ENCODE measurements at places on chromosomes 11 and 22. TPM values are rescaled to one million over a fixed set of nuclear protein-coding genes. Genes with fewer than 3 reads are reported as not detected.

DNA sequence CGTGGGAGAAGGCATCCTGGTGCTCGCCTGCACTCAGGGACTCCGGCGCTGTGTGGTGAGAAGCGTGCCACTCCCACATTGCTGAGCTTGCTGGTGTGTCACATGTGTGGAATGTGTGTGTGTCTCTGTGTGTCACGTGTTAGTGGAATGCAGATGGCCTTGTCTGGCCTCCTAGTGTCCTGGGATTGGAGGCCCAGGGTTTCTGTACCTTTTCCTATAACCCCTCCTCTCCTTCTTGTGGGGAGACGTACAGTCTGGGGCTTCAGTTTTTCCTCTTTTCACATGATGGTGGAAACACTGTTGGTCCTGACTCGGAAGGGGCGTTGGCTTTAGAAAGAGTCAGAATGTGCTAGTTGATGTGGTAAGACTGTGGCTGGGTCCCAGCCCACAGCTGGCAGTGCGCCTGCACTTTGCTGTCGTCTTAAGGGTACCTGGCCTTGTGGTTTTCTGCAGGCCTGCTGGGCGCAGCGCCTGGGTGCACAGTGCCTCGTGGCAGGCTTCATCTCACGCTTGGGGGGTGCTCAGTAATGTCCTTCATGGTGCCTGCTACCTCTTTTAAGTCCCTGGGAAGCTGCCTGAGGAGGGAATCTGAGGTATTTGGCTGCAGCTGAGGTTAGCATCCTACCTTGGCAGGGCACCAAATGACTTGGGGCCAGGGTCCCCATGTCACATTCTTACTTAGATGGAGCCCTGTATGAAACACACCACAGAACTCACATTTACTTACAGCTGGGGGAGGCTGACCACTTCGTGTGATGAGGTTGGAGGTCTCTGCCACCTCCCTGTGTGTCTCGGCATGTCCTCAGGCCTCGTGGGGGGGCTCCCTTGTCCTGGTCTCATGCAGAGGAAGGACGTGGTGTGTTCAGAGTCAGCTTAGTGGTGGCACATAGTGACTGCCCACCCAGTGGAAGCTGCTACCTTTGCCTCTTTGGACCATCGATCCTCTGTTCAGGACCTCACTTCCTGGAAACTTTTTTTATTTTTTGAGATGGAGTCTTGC lies 61.9 kb downstream of the MED15 start:
- peak; percentile 98 for DNase-seq
- peak overlapping the region; percentile 91 for H3K27ac ChIP-seq
- peaks cover 47% of the 10 kb centered on the region for H3K4me1 ChIP-seq

DNA sequence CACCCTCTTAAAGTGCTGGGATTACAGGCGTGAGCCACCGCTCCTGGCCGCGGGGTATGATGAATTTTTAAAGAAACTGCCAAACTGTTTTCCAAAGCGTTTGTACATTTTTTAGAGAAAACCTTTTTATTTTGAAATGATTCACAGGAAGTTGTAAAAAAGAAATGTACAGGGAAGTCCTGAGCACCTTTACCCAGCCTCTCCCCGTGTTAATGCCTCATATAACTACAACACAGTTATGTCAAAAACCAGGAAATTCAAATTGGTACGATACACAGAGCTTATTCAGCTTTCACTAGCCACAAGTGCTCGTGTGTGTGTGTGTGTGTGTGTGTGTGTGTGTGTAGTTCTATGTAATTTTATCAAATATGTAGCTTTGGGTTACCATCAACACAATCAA lies 7.0 kb upstream of the FAM118A start:
- DNase-seq, result no peak
- H3K36me3 ChIP-seq, result no peaks in the 10 kb centered on the region
- peaks cover 11% of the 10 kb centered on the region for H3K4me1 ChIP-seq
- H3K27ac ChIP-seq, result no peak overlapping the region
- H3K27me3 ChIP-seq, result no peaks in the 10 kb centered on the region

Gene P2RX3
- not detected for total RNA-seq

DNA sequence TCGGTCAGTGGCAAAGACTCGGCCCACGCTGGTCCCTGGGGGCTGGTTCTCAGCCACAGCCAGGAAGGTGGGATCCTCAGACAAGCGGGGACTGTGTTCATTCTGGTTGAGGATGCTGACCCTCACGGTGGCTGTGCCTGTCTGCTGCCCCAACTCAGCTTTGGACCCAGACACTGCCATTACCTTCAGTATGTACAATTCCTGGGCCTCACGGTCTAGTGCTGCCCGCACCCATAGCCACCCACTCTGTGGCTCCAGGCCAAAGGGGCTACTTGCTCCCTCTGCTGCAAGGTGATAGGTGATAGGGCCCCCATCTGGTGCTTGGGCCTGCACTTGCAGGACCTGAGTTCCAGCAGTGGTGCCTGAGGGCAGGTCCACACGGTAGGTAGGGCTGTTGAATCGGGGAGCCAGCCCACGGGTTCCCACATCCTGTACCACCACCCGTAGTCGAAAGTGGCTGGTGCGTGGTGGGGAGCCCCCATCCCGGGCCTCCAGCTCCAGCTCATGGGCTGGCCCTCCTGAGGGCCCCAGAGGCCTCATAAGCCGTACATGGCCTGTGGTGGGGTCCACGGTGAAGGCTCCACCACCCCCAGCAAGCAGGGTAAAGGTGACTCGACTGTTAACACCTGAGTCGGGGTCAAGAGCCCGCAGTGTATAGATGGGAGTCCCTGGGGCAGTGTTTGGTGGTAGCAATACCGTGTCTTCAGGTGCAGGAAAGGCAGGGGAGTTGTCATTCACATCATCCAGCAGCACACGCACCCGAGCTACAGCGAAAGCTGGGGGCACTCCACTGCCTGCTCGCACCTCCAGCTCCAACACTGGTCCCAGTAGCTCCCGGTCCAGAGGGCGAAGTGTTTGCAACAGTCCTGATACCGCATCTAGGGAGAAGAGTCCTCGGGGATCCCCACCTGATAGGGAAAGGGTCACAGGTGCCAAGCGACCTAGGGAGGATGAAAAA lies 13.2 kb upstream of the TPP1 start:
- peak; percentile 68 for DNase-seq
- no peak overlapping the region for H3K27ac ChIP-seq
- H3K4me3 ChIP-seq, result no peak overlapping the region
- no peaks in the 10 kb centered on the region for H3K27me3 ChIP-seq
- H3K36me3 ChIP-seq, result no peaks in the 10 kb centered on the region
- H3K4me1 ChIP-seq, result peaks cover 8% of the 10 kb centered on the region

Gene CBLIF
- total RNA-seq, result not detected

Gene OVOL1
- total RNA-seq, result not detected

GRCh38 chr22:49524362-49524761 lies 303.3 kb downstream of the BRD1 start:
- H3K27ac ChIP-seq, result no peak overlapping the region
- no peaks in the 10 kb centered on the region for H3K27me3 ChIP-seq
- no peak overlapping the region for H3K4me3 ChIP-seq
- no peaks in the 10 kb centered on the region for H3K36me3 ChIP-seq
- peak; percentile 17 for DNase-seq

GRCh38 chr11:21969841-21970240 lies 223.0 kb upstream of the ANO5 start:
- no peaks in the 10 kb centered on the region for H3K4me1 ChIP-seq
- H3K4me3 ChIP-seq, result no peak overlapping the region
- no peak overlapping the region for H3K27ac ChIP-seq
- no peaks in the 10 kb centered on the region for H3K36me3 ChIP-seq
- no peak for DNase-seq
- H3K27me3 ChIP-seq, result no peaks in the 10 kb centered on the region

DNA sequence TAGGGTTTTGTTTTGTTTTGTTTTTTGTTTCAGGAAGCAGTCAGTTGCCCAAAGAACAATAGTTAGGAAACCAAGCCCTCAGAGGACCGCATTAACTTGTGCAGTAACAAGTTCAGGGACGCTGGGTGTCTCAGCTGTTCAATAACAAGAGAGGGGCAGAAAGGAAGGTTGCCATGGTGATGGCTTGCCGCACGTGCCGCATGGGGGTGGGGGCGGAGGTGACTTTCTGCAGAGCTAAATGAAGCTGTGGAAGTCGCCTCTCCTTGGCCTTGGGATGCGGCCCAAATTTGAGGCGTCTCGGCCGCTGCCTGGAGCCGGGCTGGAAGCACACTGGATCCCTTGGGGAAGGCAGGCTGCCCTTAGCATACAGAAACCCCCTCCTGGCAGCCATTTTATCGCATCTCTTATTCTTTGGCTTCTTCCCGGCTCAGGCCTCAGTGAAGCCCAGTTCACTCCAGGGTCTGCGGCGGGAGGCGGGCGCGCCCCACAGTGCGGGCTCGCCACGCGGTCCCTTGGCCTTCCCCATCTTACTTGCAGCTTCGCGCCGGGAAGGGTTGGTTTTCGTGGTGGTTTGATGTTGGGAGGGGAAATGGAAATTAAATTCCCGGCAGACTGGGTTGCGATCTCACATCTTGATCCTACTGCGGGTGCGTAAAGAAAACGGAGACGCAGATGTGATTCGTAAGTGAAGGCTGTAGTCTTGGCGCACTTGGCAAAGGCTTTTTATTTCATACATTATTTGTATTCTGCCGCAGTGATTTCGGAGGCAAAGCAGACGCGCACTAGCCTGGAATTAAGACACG lies 94.3 kb downstream of the SLC17A6 start:
- DNase-seq, result no peak
- H3K27me3 ChIP-seq, result no peaks in the 10 kb centered on the region
- no peaks in the 10 kb centered on the region for H3K36me3 ChIP-seq
- no peaks in the 10 kb centered on the region for H3K4me1 ChIP-seq

DNA sequence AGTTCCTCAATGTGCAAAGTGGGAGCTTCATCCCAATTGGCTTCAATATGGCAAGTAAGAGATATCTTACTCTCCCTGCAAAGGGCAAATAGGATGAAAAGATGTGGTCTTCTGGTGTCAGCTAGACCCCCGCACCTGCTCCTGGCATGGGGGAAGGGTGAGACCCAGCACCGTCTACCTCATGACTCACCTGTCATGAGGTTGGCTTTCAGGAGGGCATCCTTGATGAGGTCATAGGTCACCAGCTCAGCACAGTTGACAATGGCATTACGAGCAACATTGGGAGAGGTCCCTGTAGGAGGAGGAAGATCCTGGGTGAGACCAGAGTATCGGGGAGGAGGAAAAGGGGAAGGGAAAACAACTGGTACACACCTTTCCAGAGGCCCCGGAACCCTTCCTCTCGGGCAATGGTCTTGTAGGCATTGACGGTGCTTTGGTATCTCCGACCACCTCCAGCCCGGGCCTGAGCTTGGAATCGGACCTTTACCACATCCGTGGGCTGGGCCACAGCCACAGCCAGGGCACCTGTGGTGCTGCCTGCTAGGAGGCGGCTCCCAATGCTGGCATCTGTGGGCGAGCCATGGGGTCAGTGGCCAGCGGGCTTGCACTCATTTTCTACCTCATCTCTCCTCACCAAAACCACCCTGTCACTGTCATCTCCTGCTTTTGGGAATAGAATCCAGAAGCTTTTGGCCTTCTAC lies 6.0 kb downstream of the UCP2 start:
- H3K27ac ChIP-seq, result no peak overlapping the region
- no peak for DNase-seq
- H3K4me3 ChIP-seq, result no peak overlapping the region
- H3K27me3 ChIP-seq, result no peaks in the 10 kb centered on the region

GRCh38 chr22:37122598-37123180 lies 13.2 kb upstream of the TMPRSS6 start:
- H3K4me1 ChIP-seq, result no peaks in the 10 kb centered on the region
- no peak overlapping the region for H3K4me3 ChIP-seq
- H3K27ac ChIP-seq, result no peak overlapping the region
- H3K27me3 ChIP-seq, result peaks cover 5% of the 10 kb centered on the region
- no peaks in the 10 kb centered on the region for H3K36me3 ChIP-seq

DNA sequence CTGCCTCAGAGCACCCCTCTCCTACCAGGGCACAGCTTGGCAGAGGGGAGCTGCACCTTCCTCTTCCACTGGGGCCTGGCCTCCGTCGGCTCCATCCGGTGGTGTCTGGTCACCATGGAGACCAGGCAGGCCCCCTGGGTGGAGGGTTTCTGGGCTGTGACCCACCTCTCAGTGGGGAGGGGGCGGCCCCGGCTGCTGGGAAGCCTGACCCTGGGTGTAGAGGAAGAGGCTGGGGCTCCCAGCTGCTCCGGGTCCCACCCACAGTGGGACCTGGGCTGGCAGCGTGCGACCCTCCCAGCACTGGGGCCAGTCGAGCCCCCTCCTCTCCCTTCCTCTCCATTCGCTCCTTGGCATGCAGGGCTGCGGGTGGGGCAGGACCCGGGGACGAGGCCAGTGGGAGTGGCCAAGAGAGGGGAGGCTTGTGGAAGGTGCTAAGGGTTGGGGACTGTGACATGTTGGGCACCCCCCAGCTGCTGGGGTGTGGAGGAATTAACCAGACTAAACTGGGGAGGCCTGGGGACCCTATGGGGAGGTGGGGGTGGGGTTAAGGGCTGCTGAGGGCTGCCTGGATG lies 46.8 kb downstream of the BRSK2 start:
- H3K27me3 ChIP-seq, result no peaks in the 10 kb centered on the region
- no peak overlapping the region for H3K27ac ChIP-seq
- no peaks in the 10 kb centered on the region for H3K36me3 ChIP-seq
- DNase-seq, result no peak
- H3K4me3 ChIP-seq, result no peak overlapping the region
- H3K4me1 ChIP-seq, result no peaks in the 10 kb centered on the region

Gene P4HA3
- 8.7 TPM for total RNA-seq

DNA sequence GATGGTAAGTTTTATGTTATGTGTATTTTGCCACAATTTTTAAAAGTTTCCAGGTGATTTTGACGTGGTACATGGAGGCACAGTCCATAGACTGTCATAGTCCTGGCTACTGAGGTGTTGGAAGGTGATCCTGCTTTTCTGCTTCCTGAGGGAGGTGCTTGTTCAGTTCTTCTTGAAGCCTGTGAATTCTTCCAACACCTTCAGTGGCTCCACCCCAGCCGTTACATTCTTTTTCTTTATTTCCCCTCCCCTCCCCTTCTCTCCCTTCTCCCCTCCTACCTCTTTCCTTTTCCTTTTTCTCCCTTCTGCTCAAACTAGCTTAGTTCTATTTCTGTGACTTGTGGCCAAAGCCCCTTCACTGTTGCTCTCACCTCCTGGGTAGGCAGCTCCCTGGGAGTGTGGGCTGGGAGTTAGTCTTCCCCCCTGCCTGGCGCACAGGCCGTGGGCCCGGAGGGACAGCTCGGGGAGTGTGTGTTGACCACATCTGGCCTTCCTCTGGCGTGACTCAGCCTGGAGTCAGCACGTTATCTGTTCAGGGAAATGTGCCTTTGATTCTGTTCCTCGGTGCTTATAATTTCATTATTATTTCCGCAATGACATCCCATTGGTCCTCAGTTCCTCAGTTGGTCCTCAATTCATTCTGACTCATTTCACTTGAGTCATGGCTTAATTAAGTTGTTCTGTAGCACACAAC lies 566.2 kb downstream of the TBC1D22A start:
- no peaks in the 10 kb centered on the region for H3K27me3 ChIP-seq
- no peaks in the 10 kb centered on the region for H3K36me3 ChIP-seq
- H3K4me3 ChIP-seq, result peak overlapping the region; percentile 6
- peaks cover 28% of the 10 kb centered on the region for H3K4me1 ChIP-seq

Gene OR2AG1
- total RNA-seq, result not detected

Gene KIAA0930
- total RNA-seq, result 43.4 TPM

Gene TPBGL
- not detected for total RNA-seq

GRCh38 chr11:8932564-8933180 lies at the start of gene C11orf16:
Gene C11orf16 (minus strand): TSS chr11:8932947. CDS start chr11:8932308, 639 bp downstream.
- H3K4me3 ChIP-seq, result no peak within 1 kb of the TSS
- H3K27me3 ChIP-seq, result no peaks in the 10 kb centered on the region
- no peaks in the 10 kb centered on the region for H3K36me3 ChIP-seq
- H3K4me1 ChIP-seq, result peaks cover 12% of the 10 kb centered on the region

Gene TENM4
- total RNA-seq, result 63.3 TPM

Gene RAPSN
- total RNA-seq, result 0.29 TPM

- peaks cover 31% of the 10 kb centered on the region for H3K4me1 ChIP-seq
- H3K27ac ChIP-seq, result no peak overlapping the region
- no peak overlapping the region for H3K4me3 ChIP-seq
- no peak for DNase-seq
- no peaks in the 10 kb centered on the region for H3K36me3 ChIP-seq
These were observed 402.2 kb downstream of the AASDHPPT start for GRCh38 chr11:106479646-106480045.

Measured in osteoblast (primary cell).